CD4-positive, alpha-beta T cell treated with Interleukin-6 at 100 ng/mL for 8 hours (primary cell): ENCODE measurements at places on chromosomes 2 and 18.

GRCh38 chr2:145771525-145771924 is 1251.6 kb upstream of the ZEB2 start:
- DNase-seq, result no peak

GRCh38 chr2:13508671-13509070 is 791.9 kb downstream of the TRIB2 start:
- DNase-seq, result no peak

DNA sequence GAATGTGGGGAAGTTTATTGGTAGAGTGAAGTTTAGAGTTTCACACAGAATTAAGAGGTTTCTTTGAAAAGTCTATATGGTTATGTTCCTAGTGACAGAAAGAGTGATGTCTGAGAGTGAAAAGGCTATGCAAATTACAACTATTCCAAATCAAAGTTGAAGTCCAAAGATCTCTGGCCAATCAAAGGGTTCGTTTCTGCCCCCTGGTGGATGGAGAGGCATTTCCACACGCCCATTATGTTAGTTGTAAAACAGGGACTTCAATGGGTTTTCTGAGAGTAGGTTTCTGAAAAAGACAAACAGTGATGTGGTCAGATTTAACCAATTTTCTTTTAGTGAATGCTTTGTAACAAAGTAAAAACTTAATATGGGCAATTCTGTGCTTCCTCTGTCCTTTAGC is 441.5 kb upstream of the POU3F3 start:
- no peak for DNase-seq

DNA sequence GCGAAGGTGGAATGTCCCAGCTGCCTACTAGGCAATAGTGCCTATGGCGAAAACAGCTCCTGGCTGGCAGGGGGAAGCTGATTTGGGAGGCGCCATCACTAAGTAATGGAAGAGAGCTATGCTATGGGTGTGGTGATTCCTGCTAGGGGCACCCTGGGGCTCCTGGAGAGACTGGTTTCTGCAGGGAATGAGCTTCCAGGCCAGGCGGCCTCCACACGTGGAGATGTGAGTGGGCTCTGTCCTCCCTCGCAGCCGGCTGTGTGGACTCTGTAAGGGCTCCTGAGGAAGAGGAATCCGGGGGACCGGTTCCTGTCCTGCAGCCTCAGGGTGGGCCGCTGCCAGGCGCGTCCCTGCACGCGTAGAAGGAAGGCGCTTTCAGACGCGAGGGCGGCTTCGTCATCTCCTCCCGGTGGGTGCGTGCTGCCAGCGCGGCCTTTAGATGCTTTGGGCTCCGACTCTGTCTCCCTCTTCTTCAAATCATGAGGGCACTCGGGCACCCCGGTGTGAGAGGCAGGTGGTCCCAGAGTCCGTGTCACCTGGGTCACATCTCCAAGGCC is 55.5 kb upstream of the ANKRD62 start:
- no peak for DNase-seq

DNA sequence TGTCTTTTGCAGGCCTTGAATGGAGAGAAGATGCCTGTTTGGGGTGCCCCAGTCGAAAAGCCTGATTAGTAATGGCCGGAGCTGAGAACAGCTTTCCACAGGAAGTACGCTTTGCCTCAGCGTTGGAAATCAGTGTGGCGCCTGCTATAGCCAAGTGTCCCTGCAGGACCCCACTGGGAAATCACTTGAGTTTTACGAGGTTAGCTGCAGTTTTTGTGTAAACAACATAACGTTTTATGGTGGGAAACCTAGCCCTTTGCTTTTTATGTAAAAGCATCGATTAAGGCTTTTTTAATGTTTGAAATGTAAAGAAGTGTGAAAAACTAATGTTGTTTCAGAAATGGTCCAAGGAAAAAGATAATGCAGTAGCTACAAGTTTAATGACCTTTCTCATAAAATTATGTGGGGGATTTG is 234.2 kb downstream of the TTC32 start:
- no peak for DNase-seq

DNA sequence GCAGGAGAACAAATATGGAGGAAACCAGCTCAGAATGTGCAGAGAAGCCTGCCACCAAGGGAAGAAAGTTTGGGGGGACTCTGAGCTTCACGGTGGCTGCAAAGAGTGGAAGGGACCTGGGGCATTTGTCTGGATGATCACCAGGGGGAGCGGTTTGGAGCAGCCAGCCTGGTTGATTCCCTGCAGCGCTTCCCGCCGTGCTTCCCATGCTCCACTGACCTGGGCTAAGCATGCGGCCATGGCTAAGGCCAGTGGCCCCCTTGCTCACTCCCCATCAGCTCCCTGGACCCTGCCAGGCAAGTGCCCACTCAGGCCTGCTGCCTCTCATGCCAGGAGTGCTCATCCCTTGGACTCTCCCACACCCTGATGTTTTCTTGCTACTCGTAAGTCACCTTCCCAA is 27.0 kb downstream of the NTSR2 start:
- DNase-seq, result no peak

- DNase-seq, result no peak
Observed at GRCh38 chr2:168730344-168730743, 72.1 kb upstream of the NOSTRIN start.

- DNase-seq, result no peak
Observed at GRCh38 chr18:22637787-22638186, 220.1 kb upstream of the CTAGE1 start.

DNA sequence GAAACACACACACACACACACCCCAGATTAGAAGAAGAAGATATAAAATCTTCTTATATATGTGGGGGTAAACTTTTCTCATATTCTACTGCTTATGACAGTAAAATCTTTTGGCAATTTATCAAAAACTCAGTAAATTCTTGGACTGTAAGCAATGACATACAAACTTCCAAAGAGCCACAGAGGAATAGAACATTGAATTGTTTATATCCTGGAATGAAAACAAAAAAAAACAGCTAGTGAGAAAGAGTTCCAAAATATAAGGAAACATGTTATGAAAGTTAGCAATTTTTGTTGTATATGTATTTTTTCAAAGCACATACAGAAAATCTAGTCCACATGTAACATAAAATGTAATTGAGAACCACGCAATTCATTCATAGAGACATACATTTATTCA is 764.9 kb downstream of the DSC3 start:
- no peak for DNase-seq

- DNase-seq, result no peak
Observed at GRCh38 chr18:10044054-10044453, 130.2 kb downstream of the VAPA start.

DNA sequence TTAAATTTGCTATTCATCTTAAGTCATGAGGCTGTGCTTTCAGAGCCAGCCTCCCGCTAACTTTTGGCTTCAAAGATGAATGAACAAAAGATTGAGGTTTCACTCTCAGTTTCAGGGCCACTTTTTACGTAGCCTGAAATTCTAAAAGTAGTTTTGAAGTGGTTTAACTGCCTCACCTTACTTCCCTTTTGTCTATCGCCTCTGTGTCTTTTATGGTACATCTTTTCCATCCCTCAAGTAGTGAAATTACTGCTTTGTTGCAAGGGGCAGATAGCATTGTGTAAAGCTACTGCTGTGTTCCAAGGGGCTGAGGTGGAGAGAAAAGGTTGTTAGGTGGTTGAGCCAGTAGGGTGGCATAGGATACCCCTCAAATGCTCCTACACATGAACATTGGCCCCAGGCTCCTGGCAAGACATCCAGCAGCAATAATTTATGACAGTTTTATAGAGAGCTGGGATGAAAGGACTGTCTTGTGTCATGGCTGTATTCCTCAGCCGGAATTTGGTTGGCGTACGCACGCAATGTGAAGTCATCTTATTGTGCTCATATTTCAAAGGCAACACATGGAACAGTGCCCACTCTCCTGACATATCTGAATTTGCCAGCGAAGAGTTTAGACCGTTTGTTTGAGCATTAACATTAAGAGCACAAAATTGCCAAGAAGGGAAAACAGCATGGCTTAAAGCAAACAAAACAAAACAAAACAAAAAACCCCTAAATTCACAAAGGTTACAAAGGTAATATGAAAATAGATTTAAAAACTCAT is 32.2 kb downstream of the QPCT start:
- peak; percentile 29 for DNase-seq

DNA sequence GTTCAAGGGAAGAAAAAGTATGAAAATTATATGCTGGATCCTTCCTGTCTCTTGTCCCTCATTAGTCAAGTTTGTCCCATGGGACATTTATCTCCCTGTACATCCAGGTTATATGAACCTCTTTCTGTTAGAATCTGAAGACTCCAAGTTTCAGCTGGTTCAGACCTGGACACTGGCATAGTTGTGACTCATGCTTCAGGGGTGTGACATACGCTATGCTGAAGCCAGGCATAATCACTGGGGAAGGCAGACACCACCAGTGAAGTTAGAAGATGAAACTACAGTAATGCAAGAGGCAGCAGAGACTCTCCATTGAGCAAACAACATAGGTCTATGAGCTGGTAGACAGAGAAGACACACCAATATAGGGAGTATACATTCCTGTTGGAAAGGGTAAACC is 269.7 kb upstream of the SLC8A1 start:
- no peak for DNase-seq

DNA sequence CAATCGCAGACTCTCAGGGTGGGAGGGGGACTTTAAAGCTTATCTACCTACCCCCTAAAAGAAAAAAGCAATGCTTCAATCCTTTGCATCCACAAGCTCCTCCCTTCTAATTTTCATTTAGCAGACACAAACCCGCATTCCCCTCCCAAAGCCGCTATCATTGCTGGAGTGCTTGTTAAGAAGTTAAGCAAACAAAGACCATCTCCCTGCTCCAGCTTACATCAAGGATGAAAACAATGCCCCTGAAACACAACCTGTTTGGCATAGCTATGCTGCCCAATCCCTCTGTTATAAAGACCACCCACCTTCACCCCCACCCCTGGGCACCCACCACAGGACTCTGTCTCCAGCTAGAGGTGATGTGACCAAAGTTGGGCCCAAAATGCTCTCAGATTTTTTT is 33.0 kb downstream of the REEP1 start:
- no peak for DNase-seq

DNA sequence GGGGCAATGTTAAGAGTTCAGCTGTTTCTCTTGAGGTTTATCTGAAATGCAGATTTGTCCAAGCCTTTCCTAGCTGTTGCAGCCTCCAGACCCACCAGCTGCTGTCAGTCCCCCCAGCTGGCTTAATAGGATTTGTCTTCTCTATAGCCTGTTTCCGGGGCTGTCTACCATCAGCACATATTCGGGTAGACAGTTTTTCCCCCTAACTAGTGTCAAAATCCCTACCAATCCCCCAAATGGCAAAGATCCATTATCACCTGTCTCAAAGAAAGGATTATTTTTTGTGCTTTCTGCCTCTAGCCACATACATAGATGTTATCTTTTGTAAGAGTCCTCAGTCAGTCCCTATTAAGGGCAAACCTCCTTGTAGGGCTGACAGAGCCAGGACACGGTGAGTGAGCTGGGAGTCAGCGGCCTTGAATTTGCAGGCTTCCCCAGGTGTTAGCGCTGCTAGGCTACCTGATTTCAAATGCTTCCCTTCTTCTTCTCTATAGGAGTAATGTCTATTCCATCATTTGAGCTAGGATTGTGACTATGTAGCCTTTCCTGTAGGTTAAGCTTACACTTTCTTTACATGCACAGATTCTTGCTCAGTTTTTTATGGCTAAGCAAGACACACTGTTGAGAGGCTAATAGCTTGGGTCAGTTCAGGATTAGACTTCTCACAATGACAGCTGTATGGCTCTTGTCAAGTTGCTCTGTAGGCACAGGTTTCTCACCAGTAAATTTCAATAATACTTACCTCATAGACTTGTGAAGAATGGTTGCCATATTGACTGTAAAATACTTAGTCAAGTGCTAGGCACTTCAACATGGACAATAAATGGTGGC is 171.1 kb upstream of the UNC80 start:
- DNase-seq, result no peak

DNA sequence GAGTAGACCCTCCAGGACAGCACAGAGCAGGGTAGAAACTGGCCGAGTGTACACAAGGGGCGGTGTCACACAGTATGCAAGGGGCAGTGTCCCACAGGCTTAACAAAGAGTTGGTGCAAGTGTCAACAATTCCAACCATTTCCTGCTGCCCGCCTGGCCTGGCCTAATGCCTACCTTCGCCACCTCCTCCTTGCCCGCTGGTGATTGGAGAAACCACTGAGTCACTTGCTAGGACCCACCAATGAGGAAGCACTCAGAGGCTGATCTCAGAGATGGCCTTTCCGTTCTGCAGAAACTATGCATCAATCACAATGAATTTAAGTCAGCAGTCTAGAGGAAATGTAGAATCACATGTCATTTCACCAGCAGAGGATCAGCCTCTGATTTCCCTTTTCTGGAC is 263.3 kb upstream of the PKDCC start:
- no peak for DNase-seq

DNA sequence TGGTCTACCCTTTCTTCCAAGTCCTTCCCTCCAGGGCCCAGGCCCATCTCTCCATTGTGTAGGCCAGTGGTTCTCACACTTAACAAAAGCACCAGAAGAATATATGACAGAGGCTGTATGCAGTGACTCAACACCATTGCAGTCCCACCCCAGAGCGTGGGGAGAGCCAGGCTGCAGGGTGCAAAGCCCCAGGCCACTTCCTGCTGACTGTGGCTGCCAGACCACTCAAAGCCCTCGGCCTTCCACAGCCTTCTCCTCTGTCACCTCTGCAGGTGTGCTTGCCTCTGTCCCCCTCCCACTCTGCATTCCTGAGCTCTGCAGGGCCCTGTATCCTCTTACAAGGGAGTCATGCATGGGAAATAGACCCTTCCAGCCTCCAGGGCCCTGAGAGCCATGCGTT is 40.4 kb upstream of the ARHGEF4 start:
- DNase-seq, result no peak

DNA sequence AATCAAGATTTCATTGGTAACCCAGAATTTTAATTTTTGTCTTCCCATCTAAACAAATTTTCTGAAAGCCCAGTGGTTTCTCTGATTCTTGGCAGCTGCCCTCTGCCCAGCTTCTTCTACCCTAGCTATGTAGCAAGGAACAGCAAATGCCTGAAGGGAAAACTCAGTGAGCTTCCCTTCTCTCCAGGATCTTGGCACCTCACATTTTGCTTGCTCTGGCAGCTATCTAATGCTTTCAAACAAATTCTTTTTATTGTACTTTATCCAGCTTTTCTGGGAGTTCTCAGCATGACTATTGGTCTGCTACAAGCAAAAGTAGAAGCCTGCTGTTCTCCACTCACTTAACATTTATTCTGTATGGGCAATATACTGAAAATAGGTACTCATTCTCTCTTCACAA is 18.3 kb upstream of the GFPT1 start:
- no peak for DNase-seq

DNA sequence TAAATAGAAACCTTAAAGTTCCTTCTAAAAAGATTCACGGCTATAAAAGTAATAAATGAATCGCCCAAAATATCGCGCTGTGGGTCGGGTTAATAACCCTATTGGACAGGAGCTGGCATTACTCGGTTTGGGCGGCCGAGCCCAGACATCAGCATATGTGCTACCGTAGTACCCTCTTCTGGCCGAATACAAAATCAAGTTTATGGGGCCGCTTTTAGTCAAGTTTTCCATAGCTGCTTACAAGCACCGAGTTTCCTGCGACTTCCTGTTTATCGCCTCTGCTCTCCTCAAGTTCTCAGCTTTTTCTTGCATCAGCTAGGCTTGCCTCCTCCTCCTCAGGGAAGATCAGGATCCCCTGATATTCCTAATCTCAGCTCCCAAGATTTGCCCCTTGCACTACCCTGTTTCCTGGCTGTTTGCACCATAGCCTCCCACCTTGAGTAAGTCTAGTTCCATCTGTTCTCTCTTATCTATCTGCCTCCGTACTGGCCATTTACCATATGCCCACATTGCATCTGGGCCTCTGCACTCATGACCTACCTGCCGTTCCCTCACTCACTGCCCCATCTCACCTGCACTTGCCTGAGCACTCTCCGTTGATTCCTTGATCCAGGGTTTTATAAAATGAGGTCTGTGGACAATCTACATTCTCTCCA is 56.1 kb downstream of the SLC35F5 start:
- DNase-seq, result peak; percentile 42
